ENCODE measurements at places on chromosomes 7 and 10.

GRCh38 chr7:38728145-38728544, 97.0 kb upstream of the AMPH start:
- DNase-seq: no peak

GRCh38 chr7:90180011-90180585, 25.8 kb downstream of the STEAP1 start:
- DNase-seq: no peak

DNA sequence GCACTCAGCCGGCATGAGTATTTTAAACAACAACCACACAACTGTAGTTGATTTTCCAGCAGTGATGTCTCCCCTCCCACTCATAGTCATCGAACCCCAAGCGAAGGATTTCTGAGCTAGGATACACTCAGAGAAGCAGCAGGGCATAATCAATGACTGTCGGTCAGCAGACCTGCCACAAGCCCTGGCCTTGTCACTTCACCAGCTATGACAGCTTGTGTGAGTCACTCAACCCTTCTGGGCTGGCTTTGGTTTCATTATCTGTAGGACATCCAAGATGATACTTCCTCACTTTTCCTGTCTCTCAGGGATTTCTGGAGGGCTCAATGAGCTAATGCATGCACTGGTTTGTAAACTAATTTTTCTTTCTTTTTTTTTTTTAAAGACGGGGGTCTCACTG, 22.0 kb upstream of the UBE3C start:
- no peak for DNase-seq

DNA sequence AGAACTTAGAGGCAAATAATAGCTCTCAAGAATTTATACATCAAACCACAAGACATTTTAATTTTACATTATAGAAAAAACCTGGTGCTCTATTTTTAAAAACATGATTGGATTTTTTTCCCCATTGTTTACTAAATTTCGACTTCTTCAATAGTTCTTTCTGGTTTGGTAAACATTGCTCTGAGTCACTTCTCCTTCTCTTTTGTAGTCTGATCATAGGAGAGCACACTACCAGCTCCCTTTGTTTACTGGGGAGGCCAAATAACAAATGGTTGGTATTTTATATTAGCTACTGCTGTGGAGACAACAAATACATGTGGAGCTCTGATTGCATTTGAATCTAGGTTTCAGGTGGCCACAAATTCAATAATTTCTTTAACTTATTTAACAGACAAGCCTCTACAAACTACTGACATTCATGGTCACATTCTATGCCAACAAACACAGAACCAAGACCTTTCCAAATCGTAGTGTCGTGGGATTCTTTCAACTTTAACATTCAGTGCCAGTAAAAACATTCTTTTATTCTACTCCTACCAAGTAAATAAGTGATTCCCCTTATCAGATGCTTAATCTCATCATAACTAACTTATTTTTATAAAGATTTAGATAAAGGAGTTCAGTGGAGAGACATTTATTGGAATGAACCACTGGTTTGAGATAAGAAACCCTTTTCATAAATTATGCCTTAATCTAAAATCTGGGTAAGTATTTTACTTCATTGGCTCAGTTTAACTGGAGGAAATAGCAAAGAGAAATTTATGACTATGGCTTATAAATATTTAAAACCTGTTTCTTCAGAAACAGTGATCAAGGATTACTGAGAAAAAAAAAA, 17.7 kb upstream of the FXYD4 start:
- DNase-seq: no peak

GRCh38 chr10:37643187-37643586, 214.2 kb downstream of the ZNF248 start:
- DNase-seq: no peak

- DNase-seq: no peak
Observed at GRCh38 chr7:91614431-91614830, 266.1 kb downstream of the MTERF1 start.

GRCh38 chr7:115613836-115614235, 416.7 kb downstream of the TFEC start:
- DNase-seq: no peak

DNA sequence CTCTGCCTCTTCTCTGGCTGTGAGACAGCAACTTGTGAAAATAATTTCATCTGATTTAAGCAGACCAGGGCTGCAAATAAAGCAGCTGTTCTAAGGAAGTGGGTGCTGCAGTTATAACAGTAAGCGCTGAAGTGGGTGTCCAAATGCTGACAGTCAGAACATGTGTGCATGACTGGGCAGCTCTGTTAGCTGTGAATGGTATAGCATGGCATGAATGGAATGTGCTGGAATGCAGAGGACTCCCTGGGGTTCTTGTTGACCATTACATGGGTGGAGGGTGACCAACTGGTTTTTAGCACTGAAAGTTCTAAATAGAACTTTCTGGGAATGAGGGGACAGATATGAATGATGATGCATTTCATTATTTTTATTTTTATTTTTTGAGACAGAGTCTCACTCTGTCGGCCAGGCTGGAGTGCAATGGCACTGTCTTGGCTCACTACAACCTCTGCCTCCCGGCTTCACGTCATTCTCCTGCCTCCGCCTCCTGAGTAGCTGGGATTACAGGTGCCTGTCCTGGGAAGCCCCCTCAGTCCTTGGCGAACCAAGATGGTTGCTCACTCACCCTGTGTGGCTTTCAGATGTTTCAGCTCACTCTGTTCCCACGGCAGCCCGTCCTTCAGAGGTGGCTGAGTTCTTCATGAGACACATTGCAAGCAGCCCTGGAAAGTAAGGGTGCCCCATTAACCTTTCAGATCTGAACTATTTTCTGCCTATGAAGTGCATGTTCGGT, 319.8 kb upstream of the PHYHIPL start:
- no peak for DNase-seq

- DNase-seq: peak; percentile 81
Observed at GRCh38 chr7:151795168-151795811, 81.6 kb downstream of the PRKAG2 start.

- no peak for DNase-seq
Observed at GRCh38 chr10:124911124-124912067, 30.5 kb upstream of the ZRANB1 start.

GRCh38 chr10:112898540-112899390, 51.3 kb upstream of the TCF7L2 start:
- DNase-seq: no peak

GRCh38 chr10:21300551-21300950, 224.9 kb downstream of the SKIDA1 start:
- no peak for DNase-seq

DNA sequence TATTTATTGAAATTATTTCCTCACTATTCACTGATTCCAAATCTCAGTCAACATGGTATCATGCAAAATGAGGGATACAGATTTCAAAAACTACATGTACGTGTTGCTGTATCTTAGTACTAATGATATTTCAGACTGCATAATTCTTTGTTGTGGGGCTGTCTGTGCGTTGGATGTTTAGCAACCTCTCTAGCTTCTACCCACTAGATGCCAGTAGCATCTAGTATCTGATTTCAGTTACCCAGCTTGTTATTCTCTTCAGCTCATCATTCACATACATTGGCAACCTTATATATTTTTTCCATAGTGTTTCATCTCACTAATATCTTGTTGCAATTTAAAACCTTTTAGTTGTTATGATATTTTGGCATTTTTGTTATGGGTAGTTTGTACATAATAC, 22.5 kb upstream of the WASL start:
- DNase-seq: no peak

GRCh38 chr7:20798694-20799121, 12.0 kb upstream of the SP8 start:
- DNase-seq: no peak

DNA sequence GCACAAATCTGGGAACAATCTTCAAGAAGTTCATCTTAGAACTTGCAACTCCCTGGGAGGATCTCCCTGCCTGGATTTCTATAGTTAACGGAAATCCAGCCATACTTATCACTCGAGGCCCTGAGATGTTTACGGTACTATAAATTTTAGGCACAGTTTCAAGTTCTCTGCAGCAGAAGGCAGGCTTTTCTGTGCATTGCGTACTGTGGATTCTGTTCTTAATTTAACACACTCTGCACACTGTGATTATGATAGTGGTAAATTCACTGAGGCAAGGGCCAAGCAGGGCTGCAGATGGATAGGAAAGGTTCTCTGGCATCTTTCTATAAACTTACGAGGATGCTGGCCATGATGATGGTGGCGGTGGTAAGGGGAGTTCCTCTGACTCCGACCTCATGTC, 10.6 kb downstream of the INHBA start:
- DNase-seq: no peak

GRCh38 chr10:20890491-20891337, 6.4 kb downstream of the NEBL start:
- no peak for DNase-seq

DNA sequence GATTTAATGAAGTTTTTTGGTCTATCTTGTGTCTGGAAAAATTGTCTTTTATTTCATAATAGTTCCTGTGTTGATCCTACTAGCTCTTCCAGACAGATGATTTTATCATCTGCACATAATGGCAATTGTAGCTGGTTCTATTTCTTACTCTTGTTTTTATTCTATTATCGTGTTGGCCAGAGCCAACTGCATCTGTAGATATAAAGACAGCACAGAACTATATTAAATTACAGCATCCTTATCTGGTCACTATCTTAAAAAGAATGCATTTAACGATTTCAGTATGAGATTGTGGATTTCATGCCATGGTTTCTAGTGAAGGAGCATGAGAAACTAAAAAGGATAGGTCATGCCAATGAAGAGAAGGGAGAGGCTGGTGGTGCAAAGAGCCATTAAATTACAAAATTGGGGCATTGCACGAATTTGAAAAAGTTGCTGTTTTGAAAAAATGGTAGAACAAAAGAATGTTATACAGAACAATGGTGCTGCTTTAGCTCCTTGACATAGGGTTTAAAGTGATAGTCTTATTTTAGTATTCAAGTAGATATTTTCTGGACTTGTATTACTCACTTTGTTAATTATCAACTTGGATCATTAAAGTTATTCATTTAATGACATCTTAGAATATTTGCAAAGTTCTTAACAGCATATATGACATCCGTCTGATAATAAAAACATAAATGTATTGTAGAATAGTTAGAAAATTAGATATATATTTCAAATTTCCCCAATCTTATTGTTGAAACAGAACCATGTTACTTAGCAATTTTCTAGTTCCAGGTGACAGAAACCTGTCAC, 1250.3 kb downstream of the REEP3 start:
- no peak for DNase-seq

DNA sequence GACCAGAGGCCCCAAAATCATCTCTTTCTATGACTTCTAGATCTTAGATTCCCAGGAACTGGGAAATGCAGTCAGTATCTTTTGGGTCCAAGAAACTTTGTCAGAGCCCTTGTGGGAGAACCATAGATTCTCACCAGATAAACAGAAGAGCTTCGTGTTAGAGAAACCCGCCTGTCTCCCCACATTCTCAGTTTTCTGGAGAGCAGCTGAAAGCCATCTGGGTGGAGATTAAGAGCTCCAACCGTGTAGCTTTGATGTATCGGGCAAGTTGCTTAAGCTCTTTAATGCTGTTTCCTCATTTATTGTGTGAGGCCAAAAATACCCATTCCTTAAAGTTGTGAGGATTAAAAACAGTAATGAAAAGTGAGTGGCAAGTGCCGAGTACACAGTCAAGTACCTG, 107.6 kb downstream of the WDR37 start:
- no peak for DNase-seq

GRCh38 chr10:1347962-1348772, 292.0 kb downstream of the WDR37 start:
- no peak for DNase-seq

GRCh38 chr7:88396295-88396947, 89.7 kb upstream of the STEAP4 start:
- DNase-seq: no peak

DNA sequence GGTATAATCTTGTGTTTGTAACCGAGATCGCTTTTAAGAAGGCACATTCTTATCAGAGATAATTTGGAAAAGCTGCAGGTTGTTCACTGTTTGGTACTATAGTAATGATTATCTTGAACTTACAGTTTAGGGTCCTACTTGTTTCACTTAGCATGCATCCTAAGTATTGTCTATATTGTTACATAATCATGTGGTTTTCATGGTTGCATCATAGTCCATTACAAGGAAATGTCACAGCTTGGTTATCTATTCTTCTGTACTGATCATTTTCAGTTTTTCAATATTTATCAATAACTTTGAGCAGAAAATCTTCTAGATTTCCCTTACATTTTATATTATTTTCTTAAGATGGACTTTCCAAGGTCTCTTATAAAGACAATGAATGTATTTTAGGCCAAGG, 116.3 kb downstream of the PLPP4 start:
- no peak for DNase-seq

DNA sequence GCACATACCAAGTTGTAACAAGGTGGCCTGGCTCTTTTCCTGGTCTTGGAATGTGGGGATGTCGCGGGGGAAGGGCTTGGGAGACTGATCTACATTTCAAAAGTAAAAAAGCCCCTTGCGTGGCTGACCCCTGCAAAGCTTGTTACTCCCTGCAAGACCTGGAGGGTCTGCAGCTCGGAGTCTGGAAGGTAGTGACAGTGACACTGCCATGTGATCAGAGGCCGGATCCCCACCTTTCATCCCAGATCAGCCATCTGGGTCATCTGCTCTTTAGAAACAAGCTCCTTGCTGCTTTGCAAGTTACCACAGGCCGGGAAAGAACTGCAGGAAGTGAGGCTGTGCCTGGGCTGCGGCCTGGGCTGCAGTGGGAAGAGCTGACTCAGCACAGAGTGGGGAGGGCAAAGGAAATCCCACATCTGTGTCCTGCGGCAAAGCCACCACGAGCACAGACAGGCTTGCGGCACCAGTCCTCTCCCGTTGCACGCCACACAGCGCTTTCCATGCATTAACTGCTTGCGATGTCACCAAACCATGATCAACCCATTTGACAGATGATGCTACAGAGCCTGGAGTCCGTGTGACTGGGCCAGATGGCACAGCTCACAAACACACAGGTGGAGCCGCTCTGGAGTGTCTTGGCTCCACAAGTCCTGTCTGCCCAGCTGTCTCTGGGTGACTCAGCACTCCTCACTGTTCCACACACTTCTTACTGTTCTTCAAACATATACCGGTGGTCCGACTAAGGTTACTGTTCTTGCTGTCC, 97.7 kb downstream of the SH3PXD2A start:
- DNase-seq: no peak

- no peak for DNase-seq
Observed at GRCh38 chr10:46305079-46305818, 18.5 kb downstream of the ANTXRL start.

GRCh38 chr10:113055458-113055857, 105.4 kb downstream of the TCF7L2 start:
- DNase-seq: no peak

DNA sequence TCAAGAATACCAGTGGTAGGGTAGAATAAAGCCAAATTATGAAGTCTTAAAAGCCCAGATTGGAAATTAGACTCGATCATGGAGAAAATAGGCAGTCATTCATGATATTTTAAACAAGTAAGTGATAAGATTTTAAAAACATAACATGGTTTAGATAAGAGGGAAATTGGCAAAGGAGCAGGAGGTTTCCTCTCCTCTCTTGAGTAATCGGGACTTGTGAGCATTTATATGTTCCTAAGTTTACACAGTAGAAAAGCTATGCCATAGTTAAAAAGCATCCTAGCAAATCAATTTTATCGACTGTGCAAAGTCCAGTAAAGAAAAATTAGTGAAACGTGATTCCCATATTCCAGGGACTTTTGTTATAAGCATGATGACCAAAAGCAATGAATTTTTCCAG, 313.2 kb downstream of the AHR start:
- DNase-seq: no peak

Measured in activated CD8-positive, alpha-beta memory T cell treated with anti-CD3 and anti-CD28 coated beads for 24 hours (primary cell).